ENCODE measurements at places on chromosomes 5 and 9.
A peak's percentile ranks its signal among the peaks of the same experiment; 100 is the strongest.

DNA sequence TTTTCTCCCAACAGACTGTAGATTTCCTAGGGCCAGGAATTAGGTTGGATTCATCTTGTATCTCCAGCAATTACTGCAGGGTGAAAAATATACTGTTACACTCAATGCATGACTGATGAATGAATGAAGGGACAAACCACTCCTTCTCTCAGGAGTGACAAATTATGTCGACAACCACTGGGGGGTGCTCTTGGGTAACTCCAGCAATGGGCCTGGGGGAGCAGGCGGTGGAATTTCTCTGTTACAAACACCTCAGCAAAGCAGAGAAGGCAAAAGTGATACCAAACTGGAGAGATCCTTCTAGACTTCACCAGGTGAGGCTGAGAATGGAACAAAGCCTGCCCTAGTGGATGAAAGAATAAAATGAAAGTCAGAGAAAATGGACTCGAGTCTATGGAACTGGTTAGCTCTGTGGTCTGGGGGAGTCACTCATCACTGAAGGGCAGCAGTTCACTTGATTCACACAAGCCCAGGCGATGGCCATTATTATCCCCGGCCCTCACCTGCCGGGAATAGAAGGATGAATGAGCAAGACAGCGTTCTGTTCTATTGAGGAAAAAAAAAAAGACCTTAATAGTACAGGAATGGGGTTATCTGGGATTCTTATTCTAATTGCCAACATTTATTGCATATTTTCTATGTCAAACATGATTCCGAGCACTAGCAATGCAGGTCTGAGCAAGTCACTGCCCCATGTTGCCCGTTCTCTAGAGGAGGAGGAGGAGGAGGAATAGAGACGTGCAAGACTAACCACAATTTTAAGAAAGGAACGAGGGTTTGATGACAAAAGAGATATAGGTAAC, 341.1 kb downstream of the ASTN2 start:
- DNase-seq: no peak

GRCh38 chr5:172045315-172045632, 38.8 kb upstream of the FBXW11 start:
- DNase-seq: no peak

DNA sequence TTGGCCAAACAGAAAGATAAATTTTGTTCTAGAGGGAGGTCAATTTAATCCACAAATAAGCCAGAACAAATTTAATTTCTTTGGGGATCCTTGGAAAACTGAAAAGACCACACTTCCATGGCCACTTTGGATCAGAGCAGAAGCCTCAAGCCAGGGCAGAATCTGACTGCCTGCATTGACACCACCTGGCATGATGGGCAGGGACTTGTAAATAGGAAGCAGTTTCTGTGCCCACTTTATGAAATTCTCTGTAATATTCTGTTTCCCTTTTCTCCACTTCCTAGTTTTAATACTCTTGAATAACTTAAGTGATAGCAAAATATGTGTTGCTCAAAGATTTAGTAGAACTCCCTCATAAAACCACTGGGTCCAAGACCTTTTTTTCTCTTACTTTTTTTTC, 6.7 kb upstream of the TMEM252 start:
- DNase-seq: no peak

- no peak for DNase-seq
These were observed 176.6 kb upstream of the C9orf72 start for GRCh38 chr9:27749838-27750237.

DNA sequence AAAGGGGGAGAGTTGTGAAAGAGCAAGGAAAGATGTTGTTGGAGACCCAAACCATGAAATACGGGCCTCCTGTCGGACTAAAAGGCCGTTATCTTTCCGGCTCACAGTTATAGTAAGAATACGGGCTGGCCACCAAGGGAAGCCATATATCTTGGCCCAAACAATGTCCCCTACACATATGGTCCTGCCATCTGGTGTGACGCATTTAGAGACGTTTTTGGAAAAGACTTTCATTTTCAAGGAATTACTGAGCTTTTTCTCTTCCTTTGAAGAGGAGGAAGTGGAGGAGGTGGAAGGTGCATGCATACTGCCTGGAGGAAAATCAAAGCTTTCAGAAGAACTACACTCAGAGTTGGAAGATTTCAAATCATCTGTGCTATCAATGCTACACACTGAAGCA, 26.7 kb downstream of the PWWP2A start:
- no peak for DNase-seq

- no peak for DNase-seq
These were observed 76.0 kb upstream of the DAP start for GRCh38 chr5:10836986-10837385.

DNA sequence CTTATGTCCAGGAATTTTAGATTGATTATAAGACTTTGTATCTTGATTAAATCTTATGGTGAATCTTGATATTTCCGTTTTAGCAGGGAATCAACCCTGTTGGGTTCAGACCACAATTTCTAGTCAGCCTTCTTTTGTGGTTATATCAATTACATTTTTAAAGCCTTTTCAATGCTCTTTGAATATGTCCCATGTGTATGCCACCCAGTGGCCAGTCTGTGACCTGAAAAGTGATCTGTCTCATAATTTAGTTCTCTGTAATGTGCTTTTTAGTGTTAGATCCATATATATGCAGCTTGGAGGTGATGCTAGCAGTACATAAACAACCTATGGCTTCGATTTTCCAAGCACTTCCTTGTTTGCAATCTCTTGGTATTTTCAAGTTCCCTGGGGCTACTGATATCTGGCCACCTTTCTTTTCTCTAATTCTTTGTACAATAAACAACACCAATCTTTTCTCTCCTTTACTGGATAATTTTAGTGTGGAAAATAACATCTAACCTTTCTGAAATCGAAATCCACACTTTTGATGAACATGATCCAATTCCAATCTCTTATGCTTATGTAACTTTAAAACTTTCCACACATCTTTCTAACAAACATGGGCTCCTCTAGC, 28.8 kb downstream of the PDE8B start:
- no peak for DNase-seq

DNA sequence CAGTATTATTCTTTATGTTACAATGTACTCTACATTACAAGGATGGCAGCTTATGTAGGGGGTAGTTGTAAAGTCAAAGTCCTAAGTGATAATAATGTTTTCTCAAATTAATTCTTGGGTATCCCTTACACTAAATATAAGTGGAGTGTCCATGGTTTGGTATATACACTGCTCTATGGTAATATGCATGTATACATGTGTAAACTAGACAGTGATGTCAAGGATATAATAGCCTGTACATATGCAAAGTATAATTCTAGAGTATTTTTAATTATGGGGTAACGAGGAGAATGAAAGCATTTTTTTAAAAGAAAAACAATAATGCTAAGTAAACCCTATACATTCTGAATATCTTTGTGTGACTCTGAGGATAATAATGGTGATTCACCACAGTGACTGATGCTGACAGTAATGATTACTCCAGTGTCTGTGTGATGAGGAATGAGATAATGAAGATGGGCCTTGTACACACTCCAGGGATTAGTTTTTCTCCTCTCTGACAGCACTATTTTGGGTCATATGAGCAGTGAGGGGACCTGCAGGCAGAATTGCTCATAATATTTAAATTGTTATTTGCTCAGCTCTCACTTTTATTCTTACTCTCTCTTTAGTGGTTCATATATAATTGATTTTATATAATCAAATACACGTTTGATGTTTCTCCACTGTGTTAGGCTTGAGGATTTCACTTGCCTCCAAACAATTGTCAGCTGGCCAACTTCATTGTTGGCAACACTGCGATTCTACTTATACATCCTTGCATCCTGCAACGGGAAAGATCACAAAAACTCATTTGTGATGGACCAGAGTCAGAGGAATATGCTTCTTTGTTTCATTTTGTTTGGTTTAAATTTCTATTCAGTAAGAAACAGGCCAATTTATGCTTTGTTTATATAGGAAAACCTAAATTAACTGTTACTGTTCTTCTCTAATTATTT, 88.2 kb downstream of the NREP start:
- no peak for DNase-seq

DNA sequence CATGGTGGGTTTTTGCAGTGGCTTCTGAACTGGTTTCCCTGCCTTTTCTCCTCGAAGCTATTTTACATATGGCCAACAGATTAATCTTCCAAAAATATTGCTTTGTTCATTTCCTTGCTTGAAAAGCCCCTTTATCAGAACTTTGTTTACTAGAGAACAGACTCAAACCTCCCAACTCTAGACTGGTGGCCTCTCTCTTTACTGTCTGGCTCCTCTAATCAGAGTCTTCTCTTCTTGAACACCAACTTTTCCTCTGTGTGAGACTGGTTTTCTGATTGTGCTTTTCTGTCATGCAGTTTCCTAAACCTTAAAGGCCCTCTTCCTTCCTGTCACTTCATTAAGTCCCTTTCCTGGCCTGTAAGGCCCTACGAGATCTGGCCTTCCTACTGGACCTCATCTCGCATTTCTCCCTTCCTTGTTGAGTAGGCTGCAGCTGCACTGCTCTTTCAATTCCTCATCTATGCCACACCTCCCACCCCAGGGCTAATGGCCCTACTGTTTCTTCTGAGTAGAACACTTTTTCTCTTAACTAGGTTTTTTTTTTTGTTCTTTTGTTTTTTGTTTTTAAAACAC, 5.7 kb downstream of the C9orf43 start:
- DNase-seq: no peak

GRCh38 chr5:72187388-72188075, 80.3 kb downstream of the MAP1B start:
- no peak for DNase-seq

DNA sequence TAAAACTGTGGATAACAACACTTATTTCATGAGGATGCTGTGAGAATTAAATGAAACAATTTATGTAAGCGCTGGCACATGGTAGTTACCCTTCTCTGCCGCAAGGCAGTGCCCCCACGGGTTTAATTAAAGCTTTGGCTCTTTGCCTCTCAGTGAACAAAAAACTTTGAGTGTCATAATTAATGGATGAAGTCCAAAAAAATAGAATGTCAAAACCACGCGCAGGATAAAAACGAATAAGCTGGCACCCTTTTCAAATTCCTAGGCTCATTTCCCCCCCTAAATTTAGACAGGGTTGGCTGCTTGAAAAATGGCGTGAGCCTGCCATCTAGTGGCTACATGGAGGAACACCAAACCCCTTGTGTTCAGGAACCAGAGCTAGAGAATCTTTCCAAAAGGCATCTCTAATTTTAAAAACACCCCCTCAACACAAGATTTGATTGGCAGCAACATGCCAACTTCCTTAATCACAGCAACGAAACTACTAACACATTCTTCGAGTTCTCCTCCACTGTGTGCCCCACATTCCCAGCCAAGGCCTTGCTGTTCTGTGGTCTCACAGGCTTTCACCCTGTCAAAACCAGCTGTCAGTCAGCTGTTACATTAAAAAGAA, 29.0 kb upstream of the CCNG1 start:
- DNase-seq: peak; percentile 15

All from stimulated activated CD8-positive, alpha-beta memory T cell treated with anti-CD3 and anti-CD28 coated beads, Interleukin-7, amount 100 ng/mL, for 4 hours (primary cell).